ENCODE measurements at places on chromosomes 7 and 10.

DNA sequence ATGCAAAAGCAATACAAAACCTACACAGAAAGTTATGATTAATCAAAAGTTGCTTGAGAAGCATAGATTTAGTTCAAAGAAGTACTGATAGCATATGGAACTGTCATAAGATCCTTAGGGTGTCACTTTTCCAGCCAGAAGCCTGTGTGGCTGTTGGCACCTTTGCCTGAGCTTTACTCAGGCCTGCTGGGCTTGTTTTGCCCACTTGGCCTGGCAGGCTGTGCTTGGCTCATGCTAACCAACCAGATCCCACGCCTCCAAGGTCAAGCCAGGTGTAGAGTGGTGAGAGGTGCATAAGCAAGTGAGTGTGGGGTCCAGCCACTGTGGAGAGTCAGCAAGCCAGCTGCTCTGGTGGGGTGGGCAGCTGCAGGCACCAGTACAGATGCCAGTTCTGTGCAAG lies 12.0 kb upstream of the LIPA start:
- DNase-seq = no peak

DNA sequence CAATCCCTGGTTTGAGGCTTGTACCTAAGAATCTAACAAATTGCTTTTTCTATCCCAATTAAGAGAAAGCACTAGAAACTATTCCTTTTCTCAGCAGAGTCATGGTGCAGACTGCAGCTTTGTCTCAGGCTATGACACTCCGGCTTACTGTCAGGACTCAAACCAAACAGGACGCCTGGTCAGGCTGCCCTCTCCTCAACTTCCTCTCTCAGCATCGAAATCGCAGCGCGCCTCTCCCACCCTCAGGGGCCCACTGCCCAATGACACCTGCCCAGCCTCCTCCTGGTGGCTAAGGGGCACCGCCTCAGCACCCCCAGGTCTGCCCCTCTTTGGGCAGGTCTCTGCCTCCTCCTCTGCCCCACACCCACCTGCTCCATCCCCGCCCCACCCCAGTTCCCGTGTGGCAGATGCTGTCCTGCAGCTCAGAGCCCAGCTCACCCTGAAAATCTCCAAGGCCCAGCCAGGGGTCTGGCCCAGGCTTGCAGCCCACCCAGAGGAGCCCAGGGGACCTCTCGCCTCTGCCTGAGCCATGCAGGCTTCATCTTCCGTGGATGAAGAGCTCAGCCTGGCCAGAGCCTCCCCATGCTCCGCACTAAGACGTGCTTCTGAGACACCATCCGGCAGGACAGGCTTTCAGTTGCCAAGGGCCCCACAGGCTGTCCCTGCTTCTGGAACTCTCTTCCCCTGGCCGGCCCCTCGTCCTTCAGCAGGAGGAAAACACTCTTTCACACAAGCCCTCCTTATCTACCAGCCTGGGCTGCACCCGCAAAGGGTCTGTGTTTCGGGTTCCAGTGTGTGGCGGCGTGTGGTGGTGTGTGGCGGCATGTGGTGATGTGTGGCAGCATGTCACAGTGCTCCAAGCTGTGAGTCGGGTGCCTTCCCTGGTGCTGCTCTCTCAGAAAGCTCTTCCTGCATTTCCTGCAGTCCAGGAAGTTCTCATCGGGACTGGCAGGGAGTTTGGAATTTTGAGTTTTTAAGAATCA lies 16.4 kb upstream of the PTPRN2 start:
- DNase-seq = no peak

DNA sequence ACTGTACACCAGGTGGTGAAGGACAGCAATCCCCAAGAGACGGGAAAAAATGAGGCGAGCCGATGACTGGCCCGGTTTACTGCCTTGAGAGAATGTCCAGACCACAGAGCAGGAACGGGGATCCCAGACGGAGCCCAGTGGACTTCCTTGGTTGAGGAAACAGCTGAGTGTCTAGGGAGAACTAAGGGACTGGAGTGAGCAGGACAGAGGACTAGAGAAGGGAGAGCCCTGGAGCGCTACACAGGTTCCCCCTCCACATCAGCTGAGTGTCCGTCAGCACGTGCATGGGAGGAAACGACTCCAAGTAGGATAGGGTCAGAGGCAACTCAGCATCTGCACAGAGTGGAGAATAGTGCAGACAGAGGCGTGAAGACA lies 7.1 kb upstream of the WDR86 start:
- DNase-seq = no peak

DNA sequence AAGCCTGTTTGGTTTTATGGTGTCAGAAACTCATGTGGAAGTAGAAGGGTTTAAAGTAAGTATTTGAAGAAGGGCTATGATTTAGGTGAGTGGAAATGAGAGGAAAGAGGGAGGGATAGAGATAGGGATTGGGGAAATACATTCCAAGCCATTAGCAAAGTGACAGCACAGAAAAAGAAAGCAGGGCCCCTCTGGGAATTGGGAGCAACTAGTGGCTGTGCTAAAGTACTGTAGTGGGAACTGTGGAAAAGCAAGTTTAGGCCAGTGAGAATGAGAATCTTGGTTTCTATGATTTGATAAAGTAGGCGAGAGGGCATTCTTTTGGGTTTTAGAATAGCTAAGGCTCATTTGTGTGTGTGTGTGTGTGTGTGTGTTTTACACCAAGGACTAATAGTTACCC lies 5.0 kb downstream of the PRKG1 start:
- DNase-seq = no peak

- no peak for DNase-seq
Measured at GRCh38 chr7:45087301-45088145, 1.2 kb downstream of the NACAD start.

DNA sequence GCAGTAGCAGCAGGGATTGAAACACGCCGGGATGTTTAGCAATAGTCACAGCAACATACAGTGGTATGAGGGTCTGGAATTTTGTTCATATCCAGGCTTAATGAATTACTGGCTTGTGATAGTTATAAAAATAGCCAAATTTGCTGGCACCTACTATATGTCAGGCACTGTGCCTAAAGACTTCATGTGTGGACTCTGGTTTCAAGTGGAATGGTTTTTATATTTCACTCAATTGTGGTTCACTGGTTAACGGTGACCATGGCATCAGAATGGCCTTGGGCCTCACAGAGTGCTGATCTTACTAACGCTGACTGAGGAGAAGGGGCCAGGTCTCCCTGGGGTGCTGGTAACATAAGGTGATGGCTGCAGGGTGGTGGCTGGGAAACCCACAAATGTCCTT lies 55.7 kb downstream of the CELF2 start:
- no peak for DNase-seq

DNA sequence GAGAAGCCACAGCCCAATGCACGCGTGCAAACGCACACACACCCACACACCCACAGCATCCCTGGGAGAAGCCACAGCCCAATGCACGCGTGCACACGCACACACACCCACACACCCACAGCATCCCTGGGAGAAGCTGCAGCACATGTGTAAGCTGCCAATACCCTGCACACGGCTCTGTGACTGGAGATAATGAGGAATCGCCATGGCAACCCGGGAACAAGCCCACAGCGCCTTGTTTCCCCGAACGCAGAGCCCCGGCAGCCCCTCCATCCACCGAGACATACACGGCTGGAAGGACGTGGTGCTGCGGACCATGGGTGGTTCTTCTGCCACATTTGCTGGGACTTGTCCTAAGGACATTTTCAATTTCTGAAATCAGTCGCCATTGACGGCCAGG lies 221.3 kb downstream of the PTPRN2 start:
- DNase-seq = no peak

GRCh38 chr10:501596-501995 lies 187.9 kb downstream of the DIP2C start:
- DNase-seq = no peak

DNA sequence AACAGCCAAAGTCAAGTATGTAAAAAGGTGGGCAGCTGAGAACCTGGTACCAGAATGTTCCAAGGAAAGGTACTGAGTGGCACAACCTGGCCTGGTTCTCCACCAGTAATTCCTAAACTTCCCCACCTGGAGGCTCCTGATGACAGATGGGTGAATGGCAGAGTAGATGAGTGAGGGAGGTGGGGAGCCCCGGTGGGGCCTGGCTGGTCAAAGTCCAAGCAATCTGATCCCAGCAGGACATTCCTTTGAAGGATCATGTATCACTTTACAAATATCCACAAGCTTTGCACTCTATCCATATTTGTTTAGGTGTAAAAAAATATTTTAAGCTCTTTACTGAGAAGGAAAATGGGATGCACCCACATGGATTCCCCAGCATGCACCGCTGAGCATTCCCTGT lies 250.2 kb downstream of the DPP6 start:
- no peak for DNase-seq

GRCh38 chr10:86775056-86775869 lies 18.8 kb downstream of the BMPR1A start:
- no peak for DNase-seq

DNA sequence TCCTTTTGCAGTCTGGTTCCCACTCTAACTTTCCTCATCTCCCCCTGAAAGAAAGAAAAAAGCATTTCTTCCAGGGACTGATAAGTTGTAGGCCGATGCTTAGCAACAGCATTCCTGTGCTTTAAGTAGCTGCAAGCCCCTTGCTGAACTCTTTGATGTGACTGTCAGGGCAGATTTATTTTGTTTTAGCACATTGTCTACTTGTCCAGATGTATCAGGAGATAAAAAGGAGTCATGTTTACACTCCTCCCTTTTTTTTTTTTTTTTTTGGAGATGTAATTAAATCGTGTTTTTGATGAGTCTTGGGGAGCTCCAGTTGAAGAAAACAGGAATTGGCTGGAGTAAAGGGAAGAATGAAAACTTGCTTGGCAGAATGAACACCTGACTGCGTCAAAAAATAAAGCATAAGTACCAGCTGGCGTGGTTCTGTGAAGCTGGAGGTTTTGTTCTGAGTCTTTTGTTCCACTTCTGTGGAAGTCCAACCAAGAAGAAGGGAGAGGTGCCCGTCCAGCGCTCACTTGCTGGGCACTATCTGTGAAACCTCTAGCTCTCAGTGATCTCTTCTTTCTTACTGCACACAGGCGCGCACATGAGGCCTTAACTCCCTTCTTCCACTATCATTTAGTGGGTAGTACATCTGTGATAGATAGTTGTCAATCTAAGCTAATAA lies 871.7 kb downstream of the LRMDA start:
- DNase-seq = no peak

GRCh38 chr7:143979998-143980397 lies 20.1 kb upstream of the OR6B1 start:
- DNase-seq = no peak

GRCh38 chr7:7931626-7932025 lies 37.0 kb upstream of the GLCCI1 start:
- no peak for DNase-seq

DNA sequence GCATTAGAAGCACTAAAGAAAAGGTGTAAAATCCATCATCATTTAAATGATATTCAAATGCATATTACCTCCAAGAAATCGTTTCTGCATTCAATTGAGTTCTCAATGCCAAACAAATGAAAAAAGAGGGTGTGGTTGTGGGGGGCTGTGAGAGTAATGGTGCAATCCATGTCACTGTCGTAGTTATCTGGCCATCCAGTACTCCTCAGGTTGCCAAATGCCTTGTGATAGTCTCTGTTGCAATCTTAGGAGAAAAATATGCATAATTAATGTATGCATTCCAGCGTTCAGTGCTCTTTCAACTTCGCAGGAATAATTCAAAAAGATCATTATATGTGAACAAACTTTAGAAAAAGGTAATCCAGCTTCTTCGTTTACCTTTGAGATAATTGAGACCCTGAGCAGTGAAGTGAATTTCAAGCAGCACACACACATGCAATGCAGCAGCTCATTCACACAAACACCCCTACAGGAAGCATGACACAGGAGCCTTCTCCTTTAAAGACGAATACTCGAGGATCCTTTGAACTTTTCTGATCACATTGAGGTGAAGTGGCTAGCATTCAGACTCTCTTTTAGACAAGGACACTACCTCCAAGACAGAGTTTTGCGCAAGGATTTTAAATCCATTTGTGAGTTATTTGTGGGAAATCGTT lies 73.4 kb downstream of the OR13A1 start:
- no peak for DNase-seq

DNA sequence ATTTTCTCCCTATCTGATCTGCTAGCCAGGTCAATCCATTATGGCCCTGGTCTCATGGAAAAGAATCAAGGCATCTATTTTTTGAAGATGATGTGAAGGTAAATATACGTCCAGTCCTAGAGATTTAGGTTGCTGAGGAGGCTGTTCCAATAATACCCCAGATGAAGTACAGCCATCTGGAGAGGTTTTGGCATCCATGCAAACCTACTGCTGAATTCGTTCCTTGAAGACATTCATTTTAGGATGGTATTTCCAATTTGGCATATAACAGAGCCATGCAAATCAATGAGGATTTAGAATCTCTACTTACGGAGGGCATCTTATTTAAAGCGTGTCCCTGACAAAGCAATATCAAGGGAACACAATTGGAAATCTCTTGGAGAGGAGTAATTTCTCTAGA lies 465.5 kb downstream of the KCNMA1 start:
- no peak for DNase-seq

DNA sequence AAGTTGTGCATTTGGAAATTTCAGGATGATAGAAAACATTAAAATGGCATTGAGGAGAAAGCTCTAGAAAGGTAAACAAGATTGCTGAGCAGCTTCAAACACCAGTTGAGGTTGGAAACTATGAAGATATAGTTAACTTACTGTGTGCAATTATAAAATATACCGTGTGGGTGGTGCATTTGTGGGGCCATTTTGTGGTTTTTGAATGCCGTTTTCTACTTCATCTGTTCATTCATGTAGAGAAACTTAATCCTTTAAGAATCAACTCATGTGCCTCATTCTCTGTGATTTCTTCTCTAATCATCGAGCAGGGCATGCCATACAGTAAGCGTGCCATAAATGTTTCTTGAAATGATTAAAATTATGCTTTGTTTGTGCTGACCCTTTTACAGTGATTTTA lies 232.8 kb upstream of the TEX47 start:
- no peak for DNase-seq

GRCh38 chr7:1963575-1963974 lies 269.2 kb downstream of the MAD1L1 start:
- DNase-seq = no peak

DNA sequence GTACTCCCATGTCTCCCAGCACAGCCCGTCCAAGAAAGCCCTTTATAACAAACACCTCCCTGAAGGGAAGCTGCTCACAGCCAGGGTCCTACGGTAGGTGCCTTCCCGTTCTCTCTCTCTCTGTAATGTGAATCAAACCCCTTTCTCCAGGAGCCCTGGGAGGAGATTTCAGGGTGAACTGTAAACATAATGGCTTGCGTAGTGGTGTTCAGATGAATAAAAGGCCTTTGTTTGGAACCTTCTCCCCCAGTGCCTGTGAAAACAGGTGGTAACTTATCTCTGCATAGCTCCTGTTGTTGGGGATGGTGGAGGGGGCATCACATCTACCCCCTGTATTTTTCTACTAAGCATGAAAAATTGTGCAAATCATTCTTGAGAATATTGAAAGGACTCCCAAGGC lies 12.4 kb downstream of the CALHM2 start:
- no peak for DNase-seq

- DNase-seq = no peak
Measured at GRCh38 chr7:11104578-11104977, 130.9 kb downstream of the PHF14 start.

- DNase-seq = peak; percentile 11
Measured at GRCh38 chr10:124153023-124153826, 59.8 kb upstream of the CHST15 start.

- no peak for DNase-seq
Measured at GRCh38 chr7:95097291-95097690, 189.9 kb downstream of the PPP1R9A start.
